Lung microvascular endothelial cell (primary cell): ENCODE measurements at places on chromosomes 7 and 10.

DNA sequence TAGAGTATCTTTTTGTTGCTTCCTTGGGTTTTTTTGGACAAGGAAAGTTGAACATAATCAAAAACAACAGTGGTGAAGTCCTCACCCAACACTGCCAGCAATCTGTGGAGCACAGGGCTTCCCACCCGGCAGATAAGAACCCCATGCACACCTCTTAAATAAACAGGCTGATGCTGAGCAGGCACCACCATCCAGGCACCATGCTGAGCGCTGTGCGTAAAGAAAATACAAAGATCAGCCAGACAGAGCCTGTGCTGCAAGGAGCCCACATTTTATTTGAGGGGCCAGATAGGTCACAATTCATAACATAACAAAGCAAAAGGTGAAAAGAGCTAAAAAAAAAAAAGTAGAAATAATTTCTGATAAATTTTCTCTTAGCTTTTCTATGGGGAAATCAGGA is 231.2 kb downstream of the PTPRN2 start:
- no peak for DNase-seq

GRCh38 chr7:98252425-98253054 is 508 bp upstream of the TECPR1 start:
- DNase-seq: no peak

DNA sequence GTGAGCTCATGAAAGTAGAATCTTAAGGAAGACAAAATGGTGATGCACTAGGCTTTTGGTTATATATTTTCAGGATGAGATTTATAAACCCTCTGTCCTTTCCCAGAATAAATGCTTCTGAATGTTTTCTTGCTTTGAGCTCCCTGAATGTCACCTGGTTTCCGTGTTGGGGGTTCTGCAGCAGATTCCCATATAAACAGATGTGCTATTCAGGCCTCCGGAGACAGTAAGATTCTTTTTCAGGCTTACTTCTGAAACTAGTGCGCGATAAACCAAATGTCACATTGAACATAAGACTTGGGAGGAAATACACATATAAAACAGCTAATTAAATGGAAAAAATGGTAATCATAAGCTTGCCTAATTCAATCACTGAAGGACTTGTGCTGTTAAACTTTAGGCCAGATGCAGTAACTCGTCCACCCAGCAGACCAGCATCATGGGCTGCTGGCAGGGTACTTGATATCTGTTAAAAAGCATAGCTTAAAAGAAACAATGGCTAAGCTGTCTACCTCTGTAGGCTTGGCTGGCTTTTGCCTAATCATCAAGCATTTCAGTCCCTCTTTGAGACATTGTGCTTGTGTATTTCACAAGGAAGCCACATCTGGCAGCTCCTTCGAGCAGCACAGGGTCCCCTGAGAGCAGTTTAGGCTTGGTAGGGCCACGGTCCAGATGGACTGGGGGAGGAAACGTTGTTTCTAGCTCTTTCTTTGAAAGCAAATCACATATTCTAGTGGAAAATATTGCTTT is 281.2 kb upstream of the KIAA1217 start:
- DNase-seq: no peak

GRCh38 chr10:112896722-112897121 is 53.3 kb upstream of the TCF7L2 start:
- DNase-seq: no peak

DNA sequence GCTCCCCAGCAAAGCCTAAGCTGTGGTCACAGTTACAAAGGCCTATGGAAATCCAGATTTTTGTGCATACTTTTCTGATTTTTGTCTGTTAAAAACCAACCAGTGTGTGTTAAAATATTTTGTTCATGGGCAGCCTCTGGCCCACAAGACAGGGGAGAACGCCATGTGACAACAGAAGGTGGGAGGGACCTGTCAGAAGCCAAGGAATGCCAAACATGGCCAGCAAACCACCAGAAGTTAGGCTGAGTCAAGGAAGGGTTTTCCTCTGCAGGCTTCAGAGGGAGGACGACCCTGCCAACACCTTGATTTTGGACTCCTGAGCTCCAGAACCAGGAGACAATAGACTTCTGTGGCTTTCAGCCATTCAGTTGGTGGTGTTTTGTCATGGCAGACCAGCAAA is 127.3 kb downstream of the CUL2 start:
- DNase-seq: no peak

DNA sequence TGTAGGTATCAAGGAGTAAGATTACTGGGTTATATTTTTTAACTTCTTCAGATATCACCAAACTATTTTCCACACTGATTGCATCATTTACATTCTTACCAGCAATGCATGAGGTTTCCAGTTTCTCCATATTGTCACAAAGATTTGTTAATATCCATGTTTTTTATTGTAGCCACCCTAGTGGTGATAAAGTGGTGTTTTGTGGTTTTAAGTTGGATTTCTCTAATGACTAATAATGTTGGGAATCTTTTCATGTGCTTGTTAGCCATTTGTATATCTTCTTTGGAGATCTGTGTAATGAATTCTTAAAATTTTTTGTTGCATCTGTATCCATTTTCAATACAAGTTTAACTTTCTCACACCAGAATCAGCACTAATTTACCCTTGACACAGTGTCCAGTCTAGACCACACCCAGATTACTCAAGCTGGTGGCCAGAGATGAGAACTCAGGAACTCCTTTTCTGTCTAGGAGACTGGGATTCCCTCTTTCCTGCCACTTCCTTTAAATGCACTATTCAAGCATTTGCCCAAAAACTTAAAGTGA is 67.0 kb upstream of the PLXDC2 start:
- no peak for DNase-seq

- DNase-seq: peak; percentile 97
These were observed 49.7 kb downstream of the CDK1 start for GRCh38 chr10:60827791-60828488.

GRCh38 chr10:71334221-71334791 is 15.2 kb downstream of the SLC29A3 start:
- DNase-seq: no peak

DNA sequence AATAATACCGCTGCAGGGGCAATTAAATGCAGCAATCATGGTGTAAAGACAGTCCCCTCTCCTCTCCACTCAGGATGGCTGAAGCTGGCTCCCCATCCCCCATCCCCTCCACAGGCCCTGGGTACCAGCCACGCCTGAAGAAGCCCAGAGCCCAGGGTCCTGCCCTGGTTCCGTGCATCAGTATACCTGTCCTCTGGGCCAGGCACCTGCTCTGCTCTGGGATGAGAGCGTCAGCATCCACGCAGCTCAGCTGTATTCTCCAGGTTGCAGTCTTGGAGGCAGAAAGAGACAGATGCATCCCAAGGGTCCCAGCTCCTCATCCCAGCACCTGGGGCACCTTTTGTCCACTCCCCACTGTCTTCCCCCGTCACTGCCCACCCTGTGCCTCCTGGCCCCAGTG is 233.8 kb downstream of the TCERG1L start:
- no peak for DNase-seq

DNA sequence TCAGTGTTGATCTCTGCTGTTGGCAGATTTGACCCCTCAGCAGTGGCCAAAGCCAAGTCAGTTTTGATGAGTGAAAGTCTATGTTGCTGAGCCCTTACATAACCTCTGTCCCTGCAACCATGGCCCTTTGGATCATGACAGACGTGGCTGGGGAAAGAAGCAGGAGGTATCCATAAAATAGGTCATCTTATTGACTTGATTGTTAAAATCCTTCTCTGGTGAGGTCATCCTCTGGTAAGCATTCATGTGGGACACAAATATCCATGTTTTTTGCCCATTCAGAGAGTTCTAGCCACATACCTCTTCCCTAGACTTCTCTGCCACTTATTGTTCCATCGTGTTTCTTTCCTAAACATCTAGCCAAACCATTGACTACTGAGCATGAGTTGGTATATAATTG is 251.9 kb upstream of the PTER start:
- no peak for DNase-seq

GRCh38 chr7:22667562-22668239 is 59.3 kb upstream of the IL6 start:
- no peak for DNase-seq

DNA sequence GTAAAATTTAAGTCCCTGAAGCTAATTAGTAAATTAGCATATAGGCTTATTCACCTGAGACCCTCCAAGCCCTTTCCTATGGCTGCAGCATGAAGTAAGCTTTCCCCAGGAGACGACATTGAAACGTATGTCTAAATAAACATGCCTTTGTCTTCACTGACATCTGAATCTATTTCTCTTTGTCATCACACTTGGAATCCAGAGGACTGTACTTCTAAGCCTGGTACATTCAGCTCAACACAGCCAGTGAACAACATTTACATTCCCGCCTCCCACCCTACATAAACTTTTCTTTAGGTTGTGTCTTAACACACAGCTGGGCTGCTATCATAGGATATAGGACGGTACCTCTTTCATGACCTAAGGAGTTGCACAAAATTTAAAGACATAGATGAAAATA is 414.4 kb downstream of the SFMBT2 start:
- DNase-seq: no peak
